ENCODE measurements at places on chromosomes 16 and 17.

DNA sequence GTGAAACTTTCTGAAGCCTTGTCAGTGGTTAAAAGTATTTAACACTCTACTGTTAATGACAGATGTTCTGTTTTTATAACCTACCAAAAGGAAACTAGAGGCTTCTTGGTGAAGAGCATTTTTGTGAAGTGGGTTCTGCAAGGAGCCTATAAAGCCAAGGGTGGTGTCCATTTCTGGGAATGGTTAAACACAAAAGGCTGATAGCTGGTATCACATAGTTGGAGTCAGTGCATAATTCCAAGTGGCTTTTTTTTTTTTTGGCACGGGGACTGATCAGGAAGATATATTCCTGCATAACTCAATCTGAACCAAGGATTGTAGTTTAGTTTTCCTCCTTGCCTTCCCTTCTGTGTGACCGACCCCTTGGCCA, 27.6 kb upstream of the KPNB1 start:
- no peak for DNase-seq

DNA sequence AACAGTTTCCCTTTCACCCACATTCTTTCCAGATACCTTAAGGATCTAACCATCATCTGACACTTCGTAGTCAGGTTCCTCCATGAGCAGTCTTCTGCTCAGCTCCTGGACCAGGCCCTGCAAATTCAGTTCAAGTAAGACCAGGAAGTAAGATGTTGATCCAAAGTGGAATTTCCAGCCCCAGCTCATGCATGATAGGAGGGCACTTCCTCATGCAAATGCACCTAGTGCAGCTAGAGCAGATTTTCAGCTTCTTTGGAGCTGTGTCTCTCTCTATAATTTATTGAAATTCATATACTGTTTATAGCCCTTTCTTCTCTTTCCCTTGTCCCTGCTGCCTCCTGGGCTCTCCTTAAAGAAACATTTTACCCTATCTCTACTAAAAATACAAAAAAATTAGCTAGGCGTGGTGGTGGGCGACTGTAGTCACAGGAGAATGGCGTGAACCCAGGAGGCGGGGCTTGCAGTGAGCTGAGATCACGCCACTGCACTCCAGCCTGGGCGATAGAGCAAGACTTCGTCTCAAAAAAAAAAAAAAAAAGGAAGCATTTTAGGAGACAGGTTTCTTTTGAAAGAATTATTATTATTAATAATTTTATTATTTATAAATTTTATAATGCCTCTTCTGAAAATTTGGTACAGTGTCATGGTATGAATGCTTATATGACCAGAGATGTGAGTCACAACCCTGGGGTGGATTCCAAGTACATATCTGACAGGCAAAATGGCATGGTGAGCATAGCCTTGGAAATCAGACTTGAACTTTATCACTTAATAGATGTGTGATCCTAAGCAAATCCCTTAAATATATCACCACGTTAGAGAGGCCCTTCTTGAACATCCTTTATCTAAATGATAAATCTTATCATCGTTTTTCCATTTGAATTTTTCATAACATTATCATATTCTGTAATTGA, 94.3 kb downstream of the SSH2 start:
- no peak for DNase-seq

DNA sequence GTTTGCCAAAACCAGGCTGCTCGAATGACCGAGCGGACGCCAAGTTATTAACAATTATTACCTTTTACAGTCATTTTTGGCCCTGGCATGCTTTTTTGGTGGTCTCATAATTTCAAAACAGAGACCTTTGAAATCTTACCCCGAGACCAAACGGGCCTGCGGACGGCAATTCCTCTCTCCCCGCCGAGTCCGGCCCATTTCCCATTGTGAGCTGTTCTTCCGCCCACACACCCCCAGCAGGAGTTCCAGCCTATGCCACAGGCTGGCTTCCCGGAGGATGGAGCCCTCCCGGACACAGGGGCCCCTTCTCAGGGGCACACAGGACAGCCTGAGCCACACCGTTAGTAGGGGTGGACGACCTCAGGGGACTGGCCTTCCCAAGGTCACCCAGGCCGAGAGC, 130.7 kb downstream of the C16orf95 start:
- DNase-seq = no peak

DNA sequence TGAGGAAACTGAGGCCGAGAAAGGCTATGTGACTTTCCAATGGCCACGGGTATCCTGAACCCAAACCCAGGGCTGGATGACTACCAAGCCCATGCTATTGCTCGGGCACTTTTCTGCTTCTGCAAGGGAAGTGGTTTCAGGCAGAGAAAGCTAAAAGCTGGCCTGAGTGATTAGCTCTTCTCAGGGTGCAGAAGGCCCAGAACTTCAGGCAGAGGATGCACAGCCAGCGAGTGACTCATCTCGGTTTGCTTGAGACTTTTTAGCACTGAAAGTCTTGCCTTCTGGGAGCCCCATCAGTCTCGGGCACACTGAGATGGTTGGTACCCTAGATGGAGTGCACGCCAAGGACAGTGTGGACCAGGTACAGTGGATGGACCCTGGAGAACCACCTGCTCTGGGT, 129.5 kb upstream of the SDK2 start:
- DNase-seq = no peak

DNA sequence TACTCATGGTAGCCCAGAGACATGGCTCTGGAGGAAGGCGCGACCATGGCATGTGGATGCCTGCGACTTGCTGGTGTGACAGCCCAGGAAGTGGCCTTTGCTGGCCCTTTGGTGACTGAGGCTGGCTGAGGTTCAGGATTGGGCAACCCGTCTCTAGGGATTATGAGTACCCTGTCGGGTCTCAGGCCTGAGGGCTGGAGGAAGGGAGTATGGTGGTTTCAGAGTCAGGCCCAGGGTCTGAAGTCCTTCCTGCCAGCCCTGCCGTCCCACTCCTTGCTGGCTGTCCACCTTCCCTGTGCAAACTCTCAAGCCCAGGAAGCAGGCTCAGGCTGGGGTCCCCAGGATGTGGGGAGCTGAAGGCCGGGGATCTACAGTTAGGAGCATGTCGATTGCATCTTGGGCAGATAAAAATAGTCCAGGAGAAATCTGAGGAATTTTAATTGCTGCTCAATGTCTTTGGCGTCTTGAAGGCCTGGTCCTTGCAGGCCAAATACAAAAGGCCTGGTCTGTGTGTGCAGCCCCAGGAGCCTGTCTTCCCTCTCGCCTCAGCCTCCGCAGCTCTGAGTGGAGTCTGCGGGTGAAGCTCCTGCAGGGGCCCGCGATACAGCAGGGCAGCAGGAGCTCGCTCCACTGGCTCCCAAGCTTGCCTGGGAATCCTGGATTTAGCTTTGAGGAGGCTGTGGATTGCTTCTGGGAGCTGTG, 52.5 kb downstream of the NKD1 start:
- DNase-seq = no peak

- no peak for DNase-seq
These were observed 2.3 kb downstream of the AXIN1 start for GRCh38 chr16:350203-350602.

DNA sequence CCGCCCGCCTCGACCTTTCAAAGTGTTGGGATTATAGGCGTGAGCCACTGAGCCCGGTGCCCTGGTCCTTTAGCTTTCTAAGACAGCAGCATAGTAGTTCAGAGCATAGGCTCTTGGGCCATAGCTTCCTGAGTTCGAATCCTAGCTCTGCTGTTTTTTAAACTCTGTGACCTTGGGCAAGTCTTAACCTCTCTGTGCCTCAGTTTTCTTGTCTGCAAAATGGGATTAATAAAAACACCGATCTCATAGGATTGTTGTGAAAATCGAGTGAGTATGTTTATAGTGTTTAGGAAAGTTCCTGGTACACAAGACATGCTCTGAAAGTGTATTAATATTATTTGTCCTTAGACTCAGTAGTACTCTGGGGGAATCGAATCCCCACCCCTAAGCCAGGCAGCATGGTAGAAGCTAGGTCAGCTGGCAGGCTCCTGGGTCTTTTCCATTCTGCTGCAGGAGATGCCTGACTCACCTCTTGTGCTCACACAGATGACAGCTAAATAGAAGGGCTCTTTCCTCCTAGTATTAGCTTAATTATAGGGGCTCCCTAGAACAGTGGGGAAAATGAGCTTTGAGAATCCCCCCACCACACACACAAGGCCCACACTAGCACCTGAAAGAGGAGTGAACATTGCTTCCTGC, 44.1 kb downstream of the PRKCB start:
- DNase-seq = no peak

- DNase-seq = no peak
These were observed 275.7 kb downstream of the WWOX start for GRCh38 chr16:78375055-78375679.
